Stimulated activated CD4-positive, alpha-beta T cell treated with anti-CD3 and anti-CD28 coated beads, Interleukin-1b, Interleukin-23, amount 100 ng/mL, for 1 hour (primary cell): ENCODE measurements at places on chromosomes 7 and 10.

DNA sequence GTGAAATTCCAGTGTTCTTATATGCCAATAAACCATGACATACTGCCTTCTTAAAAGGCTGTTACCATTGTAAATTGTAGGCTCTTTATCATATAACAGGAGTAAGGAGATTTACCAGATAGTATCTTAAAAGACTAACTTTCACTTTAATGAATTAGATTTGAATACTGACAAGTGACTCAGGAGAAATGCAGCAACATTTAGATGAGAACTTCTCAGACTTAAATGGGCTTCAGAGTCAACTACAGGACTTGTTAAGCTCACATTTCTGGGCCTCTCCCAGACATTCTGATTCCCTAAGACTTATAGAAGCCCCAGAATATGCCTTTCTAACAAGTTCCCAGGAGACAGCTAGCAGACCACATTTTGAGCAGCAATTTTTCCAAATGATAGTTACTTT, 466.3 kb downstream of the ARL4A start:
- DNase-seq, result no peak

GRCh38 chr7:157011333-157012112, 1.1 kb upstream of the MNX1 start:
- no peak for DNase-seq

DNA sequence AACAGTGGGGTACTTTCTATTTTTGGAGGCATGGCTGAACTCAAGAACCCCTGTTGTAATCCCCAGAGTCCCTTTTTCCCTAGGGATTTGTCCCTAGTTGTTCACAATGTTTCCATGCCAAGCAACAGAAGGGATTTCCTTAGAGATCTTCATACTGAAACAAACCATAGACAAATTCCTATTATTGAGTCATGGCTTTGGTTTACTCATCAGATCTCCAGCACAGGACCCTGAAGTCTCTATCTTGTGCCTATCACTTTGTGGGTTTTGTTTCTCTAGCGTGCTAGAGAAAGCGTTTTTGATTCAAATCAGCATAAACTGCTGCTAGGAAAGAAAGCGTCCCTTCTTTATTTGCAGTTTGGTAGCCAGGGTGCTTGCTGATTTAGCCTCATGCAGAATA, 165.0 kb downstream of the BAMBI start:
- no peak for DNase-seq

DNA sequence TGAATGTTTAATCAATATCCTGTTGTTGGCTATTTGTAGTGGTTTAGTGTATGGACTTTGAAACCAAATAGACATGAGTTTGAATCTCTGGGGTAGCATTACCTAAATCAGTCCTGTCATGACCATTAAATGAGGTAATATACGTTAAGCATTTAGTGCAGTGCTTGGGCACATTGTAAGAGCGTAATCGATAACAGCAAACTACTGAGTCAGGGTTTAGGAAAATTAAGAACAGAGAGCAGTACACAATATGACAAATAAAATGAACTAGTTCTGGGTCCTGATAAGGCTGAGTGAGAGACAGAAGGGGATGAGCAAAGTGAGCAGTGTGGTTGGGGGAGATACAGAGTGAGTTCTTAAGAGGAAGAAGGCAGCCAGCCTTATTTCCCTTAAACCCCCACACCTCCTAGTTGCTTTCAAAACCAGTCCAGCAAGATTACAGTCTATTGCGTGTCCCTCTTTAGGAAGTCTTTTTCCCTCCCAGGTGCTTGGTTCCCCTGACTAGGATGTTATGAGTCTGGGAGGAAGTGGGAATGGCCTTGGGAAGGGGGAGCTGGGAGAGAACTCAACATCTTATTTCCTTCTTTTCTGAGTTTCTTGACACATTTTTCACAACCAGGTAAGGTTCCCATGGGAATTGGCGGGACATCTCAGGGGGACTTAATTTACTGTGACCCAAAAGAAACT, 171.0 kb downstream of the SND1 start:
- DNase-seq, result no peak

DNA sequence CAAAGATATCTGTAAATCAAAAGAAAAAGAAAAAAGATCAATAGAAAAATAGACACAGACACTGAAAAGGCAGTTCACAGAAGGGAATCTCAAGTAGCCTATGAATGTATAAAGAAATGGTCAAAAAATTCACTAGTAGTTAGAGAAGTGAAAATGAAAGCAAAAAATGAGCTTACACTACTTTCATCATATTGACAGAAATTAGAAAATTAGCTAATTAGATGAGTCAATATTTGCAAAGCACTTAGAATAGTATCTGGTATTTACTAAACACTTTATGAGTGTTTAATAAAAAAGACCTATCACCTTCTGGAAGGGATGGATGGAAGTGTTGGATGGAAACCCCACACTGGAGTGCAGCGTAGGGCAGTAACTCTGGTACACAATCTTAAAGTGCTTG, 1.7 kb upstream of the CFAP58 start:
- DNase-seq, result no peak

GRCh38 chr7:91628742-91629141, 251.8 kb downstream of the MTERF1 start:
- no peak for DNase-seq

GRCh38 chr10:83274088-83274487, 865.2 kb upstream of the GHITM start:
- DNase-seq, result no peak

- DNase-seq, result no peak
These were observed 25.3 kb downstream of the CHCHD3 start for GRCh38 chr7:133056370-133057238.

GRCh38 chr10:47300429-47300931, 483 bp downstream of the GDF10 start:
- DNase-seq, result no peak

GRCh38 chr10:61633665-61634064, 29.1 kb upstream of the CABCOCO1 start:
- no peak for DNase-seq

GRCh38 chr10:12391206-12391605, 41.9 kb downstream of the CAMK1D start:
- no peak for DNase-seq

DNA sequence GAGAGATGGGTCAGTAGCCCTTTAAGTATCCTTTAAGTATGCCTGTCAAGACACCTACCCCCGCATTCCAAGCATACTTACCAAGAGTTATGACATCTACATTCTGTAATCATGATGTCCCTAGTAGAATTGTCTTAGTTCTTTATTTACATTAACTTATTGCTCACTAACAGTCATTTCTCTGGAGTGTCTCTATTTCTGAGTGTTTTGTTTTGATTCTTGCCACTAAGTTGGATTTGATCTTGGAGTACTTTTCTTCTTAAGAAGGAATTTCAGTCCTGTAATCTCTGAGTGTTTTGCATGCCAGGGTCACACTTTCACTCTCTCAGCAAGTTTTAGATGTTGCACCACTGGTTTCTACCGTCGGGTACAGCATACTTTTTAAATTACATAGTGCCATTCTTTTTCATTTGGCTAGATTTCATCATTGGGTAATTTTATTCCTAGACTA, 1053.9 kb downstream of the KCNMA1 start:
- no peak for DNase-seq

- DNase-seq, result no peak
These were observed 169.2 kb downstream of the HGF start for GRCh38 chr7:81600608-81601007.

DNA sequence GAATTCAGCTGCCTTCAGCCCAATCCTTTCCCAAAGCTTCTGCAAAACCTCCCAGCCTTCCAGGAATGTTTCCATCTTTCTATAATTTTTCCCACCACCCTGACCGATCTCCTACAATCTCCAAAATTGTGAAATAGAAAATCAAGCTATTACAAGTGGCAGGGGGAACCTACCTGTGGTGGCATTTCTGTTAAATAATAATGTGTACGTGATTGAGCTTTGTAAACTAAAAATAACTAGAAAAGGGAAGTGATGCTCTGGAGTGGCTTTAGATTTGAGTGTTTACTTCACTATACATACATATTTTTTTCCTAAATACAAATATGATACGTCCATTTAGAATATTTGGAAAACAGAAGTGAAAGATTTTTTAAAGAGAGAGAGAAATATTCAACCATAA, 593.6 kb downstream of the GRM8 start:
- no peak for DNase-seq

DNA sequence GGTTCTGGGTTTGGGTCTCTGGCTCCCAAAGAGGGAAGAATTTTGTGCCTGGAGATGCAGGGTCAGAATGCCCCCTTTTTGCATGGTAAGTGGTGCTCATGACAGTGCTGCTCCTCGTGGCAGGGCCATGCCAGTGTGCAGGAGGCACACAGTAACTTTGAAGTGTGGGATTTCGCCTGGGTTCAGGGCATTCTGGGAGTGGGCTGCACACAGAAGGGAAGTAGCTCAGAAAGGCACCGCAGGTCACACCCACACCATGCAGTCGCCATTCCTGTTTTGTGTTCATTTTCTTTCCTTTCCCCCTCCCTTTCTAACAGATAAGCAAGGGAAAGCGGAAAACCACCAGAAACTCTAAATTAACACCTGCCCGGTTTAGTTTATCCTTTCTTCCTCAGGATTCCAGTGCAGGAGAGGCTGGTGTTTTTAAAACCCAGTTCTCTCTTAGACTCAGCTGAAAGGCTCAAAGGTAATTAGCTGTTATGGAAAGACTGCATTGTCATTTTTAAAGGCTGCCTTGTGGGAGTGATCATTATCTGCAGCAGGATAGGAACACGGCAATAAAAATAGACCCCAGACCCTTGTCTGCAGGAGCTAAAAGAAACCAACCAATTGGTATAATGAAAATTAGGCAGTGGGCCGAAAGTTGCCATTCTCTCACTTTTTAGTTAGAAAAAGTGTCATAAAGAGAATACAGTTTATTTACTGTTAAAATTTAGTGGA, 50.2 kb downstream of the EEPD1 start:
- no peak for DNase-seq

DNA sequence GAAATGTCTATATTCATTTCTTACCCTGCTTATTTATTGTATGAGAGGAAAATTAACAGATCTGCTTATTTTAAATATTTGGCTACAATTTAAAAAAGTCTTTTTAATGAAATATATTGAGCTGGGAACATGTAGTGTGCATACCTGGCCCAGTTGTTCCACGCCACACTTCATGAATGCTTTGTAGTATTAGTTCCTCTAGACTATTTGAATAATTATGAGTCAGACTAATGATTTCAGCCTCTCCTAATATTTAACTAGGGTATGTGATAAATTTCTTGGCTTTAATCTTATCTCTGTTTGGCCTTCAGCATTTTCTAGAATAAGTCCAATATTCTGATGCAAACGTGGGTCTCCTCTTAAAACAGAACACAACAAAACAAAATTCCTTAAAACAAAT, 226.6 kb downstream of the CREB5 start:
- DNase-seq, result no peak

GRCh38 chr7:106283501-106283830, 1.3 kb downstream of the NAMPT start:
- no peak for DNase-seq

GRCh38 chr7:158301207-158301606, 286.4 kb downstream of the PTPRN2 start:
- DNase-seq, result no peak

DNA sequence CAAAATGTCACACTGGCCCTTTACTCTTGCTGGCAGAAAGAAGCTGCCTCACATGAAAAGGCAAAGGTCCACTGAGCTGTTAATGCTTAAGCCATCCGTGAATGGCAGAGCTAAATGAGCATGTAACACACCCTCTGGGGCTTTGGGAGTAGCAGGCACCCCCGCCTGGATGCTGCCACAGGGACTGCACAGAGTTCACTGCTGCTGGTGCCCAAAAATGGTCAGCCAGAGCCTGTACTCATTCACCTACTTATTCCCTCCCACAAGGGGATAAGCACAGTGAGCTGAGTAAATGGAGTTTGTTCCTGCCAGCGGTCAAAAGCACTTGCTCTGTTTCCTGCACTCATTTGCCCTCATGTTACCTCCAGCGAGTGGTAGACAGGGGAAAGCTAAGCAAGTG, 374.0 kb upstream of the STEAP1 start:
- DNase-seq, result no peak

GRCh38 chr7:24715661-24716479, 41.4 kb downstream of the GSDME start:
- no peak for DNase-seq

- DNase-seq, result no peak
These were observed 2.8 kb downstream of the SHH start for GRCh38 chr7:155809332-155809946.

GRCh38 chr10:29210266-29210868, 78.5 kb upstream of the LYZL1 start:
- DNase-seq, result no peak

DNA sequence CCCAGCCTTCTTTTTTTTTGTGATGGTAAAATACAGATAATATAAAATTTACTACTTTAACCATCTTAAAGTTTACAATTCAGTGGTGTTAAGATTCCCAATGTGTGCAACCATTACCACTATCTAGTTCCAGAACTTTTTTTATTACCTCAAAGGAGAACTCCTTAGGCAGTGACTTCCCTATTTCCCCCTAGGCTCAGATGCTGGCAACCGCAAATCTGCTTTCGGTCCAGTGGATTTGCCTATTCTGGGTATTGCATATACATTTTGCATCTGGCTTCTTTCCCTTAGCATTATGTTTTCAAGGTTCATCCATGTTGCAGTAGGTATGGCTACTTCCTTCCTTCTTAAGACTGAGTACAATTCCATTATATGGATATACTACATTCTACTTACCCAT, 56.5 kb downstream of the AFAP1L2 start:
- no peak for DNase-seq

DNA sequence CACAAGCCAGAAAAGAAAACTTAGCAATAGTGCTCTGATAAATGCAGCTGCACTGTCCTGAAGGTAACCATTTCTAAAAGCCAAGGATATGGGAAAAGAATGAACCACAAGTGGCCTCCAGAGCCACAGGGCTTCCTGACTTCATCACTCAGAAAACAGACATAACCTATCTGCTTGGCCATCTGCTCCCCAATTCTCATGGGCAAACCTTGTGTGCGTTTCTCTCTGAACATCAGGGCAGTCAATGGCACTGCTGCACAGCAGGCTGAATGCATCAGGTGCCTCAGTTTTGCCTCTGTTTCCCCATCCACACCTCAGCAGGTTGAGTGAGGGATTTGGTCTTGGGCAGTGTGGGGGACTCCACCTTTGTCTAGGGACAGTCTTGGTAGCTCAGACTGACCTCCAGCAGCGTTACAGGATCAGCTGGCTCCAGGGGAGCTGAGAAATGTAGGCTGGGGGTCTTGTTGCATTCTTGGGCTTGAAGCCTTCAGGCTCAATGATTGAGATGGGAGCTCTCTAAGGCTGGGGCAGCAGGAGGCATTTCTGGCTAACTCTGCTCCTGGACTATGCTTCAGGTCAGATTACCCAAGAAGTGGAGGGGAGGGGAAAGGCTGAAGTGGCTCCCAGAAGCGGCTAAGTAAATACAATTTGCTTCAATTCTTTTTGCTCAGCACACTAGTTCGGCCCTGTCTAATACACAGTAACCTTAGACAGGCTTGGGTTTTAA, 23.6 kb upstream of the PDLIM1 start:
- no peak for DNase-seq

DNA sequence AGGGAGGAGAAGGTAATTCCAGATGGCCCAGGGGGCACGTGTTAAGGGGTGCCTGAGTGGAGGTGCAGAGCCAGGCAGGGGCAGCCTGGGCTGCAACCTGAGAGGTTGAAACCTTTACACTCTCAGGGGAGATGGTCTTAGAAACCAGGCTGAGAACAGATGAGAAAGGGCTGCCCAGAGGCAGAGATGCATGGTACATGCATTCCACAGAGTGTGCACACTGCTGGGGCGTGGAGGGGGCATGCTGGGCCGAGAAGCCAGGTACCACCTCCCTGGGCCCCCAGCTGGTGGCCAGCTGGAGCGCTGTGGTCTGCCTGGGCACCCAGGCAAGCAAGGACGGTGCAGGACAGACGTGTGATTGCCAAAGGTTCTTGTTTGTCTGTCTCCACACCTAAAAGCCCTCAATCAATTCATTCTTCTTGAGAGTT, 14.1 kb upstream of the CSGALNACT2 start:
- no peak for DNase-seq
